ENCODE measurements at places on chromosomes 3 and 15.

GRCh38 chr15:100785181-100786138, 94.2 kb upstream of the ALDH1A3 start:
- no peak for DNase-seq

DNA sequence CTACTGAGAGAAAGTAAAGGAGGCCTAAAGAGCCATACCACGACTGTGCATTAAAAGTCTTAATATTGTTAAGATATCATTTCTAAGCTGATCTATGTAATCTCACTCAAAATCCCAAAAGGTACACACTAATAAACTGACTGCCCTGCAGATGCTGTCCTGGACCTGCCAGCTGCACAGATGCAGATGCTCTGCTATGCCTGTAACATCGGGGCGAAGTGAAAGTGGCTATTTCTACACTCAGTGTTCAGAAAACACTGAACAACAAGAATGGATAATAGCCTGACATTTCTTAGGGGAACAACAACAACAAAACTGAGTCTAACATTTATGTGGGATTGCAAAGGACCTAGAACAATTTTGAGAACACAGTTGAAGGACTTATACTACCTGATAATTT, 31.9 kb downstream of the RAD18 start:
- DNase-seq = no peak

DNA sequence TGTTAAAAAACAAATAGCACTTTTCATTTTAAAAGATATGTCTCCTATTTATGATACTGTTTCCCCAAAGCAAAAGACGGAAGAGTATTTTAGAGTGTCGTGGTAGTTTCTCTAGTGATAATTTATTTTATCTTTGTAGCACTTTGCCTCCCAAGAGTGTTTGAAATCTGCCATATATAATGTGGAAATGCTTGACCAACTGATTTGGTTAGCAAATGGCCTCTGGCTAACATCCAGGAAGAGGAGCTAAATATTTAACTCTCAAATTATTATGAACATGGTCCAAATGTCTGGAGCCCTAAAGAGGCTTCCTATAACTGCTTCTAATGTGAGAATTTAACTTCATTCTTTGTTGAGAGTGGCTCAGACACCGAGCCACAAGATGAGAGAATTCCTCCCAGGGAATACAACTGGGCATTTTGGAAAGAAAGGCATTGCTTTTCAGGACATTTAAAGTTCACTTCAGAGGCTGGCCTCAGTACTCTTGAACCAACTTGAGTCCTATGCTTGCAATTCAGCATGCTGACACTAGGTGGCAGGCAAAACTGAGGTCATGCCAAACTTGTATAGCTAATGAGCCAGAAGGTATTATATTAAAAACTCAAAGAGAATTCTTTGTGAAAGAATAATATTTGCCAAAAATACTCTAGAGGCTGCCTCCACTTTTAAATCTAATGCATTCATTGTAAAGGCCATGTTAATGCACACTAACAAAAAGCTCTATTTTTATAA, 104.5 kb downstream of the RARB start:
- no peak for DNase-seq

DNA sequence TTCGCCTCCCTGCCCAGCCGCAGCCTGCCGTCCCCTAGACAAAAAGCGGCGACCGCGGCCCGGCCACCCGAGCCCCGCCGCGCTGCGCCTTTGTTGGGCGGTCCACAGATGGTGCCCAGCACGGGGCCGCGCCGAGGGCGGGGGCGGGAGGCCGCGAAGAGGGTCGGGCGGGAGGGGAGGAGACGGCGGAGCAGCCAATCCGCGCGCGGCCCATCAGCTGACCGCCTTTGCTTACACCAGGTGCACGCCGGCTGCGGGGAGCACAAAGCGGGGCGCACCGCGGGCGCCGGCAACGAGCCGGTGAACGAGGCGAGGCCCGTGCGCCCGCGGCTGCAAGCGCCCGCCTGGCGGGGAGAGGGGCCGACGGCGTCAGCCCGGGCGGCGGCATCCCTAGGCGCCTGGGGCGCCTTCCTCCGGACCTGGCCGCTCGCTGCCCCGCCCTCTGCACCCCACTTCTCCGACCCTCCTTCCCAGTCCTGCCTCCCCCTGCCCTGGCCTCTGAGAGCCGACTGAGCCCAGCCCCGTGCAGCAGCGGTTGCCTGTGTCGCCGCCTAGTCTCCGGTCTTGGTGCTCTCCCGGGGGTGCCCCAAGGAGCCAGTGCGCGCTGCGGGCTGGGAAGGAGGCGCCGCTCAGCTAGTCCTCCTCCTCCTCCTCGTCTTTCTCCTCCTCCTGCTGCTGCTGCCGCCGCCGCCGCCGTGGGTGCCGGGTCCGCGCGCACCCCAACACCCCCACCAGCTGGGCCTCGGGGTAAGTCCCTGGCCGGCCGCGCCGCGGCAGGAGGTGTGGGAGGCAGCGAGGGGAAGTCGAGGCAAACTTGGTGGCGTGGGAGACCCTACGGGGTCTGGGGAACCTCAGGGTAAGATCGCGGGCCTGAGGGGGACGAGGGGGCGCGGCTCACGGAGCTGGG, at the start of gene LRRN1:
TSS of gene LRRN1 (plus strand) at position 259 of the 907 bp plus-strand sequence. CDS start 45,211 bp downstream, outside the sequence.
- DNase-seq = peak; percentile 16

- DNase-seq = no peak
Observed at GRCh38 chr3:155869691-155870090, 759 bp upstream of the GMPS start.

DNA sequence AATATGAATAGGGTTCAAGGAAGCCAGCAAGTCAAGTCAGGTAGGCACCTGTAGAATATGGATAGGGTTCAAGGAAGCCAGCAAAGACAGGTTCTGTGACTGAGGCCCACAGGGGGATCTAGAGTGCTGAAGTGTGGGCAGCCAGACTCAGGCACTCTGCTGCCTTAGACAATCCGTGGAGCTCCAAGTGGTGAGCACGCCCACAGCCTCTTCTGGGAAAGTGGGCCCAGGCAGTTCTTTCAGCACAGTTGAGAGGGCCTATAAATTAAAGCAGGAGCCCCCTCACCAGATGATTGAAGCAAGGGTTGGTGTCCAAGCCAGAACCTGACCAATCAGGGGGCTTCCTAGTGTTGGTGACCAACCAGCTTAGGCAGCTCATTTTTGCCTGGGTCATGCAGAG, 51.0 kb downstream of the ANP32A start:
- no peak for DNase-seq

GRCh38 chr3:43906849-43907507, 216.2 kb downstream of the ABHD5 start:
- no peak for DNase-seq

GRCh38 chr3:115040673-115041286, 106.3 kb downstream of the ZBTB20 start:
- DNase-seq = no peak

- peak; percentile 63 for DNase-seq
Observed at GRCh38 chr15:41661518-41662225, 1.5 kb downstream of the MGA start.

GRCh38 chr3:8001712-8002111, 499.9 kb upstream of the LMCD1 start:
- DNase-seq = no peak

DNA sequence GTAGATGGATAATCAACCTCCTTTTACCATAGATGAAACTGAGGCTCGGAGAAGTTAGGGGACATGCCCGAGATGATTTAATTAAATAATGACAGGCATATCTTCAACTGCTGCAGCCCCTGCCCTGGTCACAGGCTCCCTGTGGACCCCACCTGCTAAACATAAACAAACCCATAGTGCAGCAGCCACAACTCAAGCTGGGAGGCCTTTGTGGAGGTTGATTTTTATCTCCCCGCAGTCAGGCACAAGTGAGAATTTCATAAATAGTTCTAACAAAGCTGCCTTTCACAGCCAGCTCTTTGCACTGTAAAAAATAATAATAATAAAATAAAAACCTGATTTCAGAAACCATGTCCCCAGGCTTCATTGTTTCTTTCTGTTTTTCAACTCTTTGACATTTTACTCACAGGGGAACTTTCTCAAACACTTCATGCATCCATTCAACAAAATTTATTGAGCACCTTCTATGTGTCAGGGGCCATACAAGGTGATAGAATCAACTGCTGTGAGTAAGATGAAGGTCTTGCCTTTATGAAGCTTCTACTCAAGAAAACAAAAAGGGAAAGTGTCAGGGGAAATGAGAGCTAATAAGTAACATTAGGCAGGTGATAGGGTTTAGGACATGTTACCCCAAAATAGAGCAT, 393.6 kb upstream of the PROK2 start:
- DNase-seq = no peak

DNA sequence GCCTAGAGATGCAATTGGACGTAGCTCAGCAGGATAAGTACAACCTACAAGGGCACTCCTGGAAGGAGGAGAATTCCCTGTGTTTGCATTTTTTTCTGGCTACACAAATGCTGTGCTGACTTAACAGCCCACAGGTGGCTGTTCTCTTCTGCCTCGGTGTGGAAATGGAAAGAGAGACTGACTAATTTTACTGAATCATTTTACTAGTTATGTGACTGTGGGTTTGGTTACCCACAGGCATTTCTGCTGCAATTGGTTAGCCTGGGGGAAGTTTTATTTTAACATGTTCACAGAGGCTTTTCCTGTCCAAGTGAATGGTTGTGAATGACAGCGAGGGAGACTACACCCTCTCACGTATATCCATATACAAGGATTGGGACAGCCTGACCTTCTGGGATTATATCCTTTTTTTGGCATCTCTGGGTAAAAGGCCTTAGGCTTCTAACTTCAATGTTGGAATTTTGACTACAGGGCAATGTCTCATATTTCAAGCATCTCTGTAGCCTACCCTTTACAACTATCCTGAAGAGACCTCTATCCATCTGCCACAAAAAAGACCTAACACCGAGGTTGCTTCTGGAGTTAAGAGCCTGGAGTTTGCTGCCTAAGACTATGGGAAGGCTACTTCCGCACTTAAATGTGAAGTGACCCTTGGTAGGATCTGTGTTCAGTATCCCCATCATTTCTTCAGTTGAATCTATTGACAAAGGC, 67.2 kb upstream of the TP63 start:
- DNase-seq = no peak

DNA sequence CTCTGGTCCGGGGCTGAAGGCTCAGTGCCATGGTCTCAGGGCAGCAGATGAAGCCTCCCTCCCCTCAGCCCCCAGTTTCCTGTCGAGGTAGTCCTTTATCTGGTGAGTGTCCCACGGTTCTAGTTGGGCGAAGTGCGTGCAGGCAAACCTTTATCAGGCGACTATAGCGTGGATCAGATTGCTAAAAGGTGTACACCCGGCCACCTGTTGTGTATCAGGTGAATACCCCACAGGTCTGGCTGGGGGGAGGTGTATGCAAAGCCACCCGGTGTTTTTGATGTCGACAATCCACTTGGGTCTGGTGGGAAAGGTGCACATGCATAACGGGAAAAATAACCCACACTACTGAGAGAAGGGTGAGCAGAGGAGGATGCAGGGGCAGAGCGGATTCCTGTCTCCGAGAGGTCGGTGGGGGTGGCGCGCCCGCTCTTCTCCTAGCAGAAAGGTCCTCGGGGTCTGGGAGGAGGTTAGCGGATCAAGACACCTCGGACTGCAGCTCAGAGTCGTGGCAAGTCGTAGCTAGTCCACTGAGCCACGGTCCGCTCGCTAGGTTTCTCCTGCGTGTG, 507 bp downstream of the SLC12A6 start:
- no peak for DNase-seq

- no peak for DNase-seq
Observed at GRCh38 chr3:194101592-194102432, 34.1 kb upstream of the HES1 start.

DNA sequence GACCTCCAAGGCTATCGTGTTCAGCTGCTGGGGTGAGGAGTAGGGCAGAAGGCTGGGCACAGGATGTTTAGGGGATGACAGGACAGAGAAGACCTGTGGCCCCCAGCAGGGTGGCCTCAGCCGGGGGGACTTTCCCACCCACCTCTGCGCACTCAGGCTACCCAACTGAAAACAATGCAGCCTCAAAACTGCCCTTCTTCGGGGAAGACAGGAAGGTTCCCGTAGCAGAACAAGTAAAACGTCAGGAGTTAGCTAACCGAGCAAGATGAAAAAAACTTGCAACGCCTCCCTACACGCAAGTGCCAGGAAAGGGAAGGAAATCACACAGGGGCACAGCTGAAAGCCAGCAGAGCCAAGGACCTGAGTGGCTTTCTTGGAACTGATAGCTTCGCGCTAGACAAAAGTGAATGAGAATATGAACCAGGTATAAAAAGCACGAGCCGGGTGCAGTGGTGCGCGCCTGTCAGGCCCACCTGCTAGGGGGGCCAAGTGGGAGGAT, 38.4 kb upstream of the FURIN start:
- DNase-seq = no peak

DNA sequence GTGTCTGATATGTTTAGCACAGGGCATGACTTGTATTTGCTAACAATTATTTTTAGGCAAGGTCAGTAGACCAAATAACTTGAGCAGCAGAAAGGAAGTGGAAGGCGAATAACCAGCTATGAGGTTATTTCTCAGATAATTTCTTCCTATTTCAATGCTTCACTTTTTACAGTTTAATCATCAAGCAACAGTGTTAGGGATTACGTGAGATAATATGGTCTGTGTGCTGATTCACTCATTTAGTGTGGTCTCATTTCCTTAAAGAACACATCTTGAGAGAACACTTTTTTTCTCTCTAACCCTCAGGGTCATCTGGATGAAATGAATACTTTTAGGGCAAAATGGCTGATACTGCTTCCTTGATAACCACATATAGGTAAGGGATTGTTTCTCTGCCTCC, 126.0 kb upstream of the CCNL1 start:
- DNase-seq = no peak

DNA sequence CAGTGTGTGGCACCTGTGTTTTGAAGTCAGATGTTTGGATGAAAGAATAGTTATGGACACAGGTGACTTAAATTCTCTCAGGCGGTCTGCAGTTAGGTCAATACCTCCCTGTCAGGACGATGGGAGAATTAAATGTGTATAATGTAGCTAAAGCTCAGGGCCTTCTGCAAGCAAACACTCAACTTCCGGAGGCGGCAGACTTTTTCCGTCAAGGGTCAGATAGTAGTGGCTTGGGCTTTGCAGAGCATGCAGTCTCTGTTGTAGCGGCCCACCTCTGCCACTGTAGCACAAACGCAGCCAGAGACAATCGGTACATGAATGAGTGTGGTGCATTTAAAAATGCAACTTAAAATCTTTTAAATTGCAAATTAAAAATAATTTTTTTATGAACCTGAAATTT, 47.4 kb downstream of the CMTM8 start:
- no peak for DNase-seq

- peak; percentile 35 for DNase-seq
Observed at GRCh38 chr3:136070953-136071949, 105.7 kb downstream of the PPP2R3A start.

DNA sequence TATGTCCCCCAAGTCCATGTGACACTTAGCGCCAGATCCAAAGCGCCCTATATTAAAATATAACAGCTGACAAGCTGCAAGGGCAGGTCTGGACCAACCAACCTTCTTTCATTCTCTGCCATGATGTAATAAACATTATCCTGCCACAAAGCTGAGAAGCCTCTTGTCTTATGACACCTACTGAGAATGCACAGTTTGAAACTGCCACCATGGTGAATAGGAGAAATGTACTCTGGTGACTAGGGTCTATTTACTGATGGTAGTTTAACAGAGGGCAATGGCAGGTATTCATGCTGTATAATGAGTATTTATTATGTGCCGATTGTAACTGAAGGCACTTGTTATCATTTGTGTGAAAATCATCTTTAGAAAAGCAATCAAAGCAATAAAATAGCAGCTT, 634.0 kb downstream of the OTOL1 start:
- no peak for DNase-seq
